Testis (tissue), 5 donors: ENCODE measurements at places on chromosomes 6 and 20.

GRCh38 chr20:39464238-39464637 is 502.1 kb downstream of the DHX35 start:
- no peak for DNase-seq

DNA sequence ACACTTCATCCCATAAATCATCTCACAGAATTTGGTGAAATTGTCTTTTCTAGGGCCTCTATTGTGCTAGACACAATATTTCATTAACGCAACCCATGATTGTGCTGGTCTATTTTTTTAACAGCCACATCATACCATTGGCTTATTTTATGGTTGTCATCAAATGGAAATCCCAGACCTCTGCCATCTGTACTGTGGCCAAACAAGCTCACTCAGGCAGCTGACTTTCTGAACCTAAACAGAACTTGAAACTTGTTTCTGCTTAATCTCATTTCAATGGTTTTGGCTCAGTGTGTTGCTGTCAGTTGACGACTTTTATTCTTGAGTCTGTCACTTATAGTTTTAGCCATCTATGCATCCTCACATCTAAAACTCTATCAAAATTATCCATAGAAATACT is 111.8 kb downstream of the HAO1 start:
- DNase-seq: no peak

DNA sequence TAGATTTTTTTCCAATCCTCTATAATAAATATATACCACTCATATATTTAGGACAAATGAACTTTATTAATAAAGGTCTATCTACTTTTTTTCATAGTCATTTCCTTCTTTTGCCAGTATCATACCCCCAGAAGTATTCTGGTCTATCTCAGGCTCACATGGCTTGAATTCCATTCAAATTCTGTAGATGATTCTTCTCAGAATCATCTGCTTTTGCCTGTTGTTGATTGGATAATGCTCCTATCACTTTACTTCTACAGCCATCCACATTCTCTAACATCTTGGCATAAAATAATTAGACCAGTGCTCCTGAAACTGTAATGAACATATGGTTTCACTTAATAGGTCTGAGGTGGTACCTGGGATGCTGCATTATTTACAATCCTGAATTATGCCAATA is 121.2 kb downstream of the GFRAL start:
- DNase-seq: no peak

- DNase-seq: no peak
Observed at GRCh38 chr20:21607971-21608725, 94.3 kb upstream of the NKX2-2 start.

- no peak for DNase-seq
Observed at GRCh38 chr6:157569543-157569942, 188.6 kb downstream of the ZDHHC14 start.

DNA sequence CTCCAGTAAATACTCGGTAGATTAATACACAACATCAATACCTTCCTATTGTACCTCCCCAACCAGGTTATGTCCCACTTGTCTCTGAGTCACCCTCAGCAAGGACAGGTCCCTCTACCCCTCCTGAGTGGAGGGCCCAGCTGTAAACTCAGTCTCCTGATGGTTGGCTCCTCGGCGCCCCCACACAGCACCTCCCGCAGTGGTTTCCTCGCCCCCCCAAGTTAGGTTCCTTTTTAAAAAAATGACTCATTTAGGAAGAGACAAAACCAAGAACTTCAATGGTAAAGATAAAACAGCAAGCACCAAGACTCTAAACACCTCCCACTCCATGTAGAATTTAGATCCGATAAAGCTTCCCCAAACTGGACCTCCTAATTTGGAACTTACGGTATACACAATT is 83.5 kb downstream of the TRERF1 start:
- DNase-seq: no peak

GRCh38 chr20:17431621-17432364 is 99.4 kb downstream of the BFSP1 start:
- peak; percentile 81 for DNase-seq

DNA sequence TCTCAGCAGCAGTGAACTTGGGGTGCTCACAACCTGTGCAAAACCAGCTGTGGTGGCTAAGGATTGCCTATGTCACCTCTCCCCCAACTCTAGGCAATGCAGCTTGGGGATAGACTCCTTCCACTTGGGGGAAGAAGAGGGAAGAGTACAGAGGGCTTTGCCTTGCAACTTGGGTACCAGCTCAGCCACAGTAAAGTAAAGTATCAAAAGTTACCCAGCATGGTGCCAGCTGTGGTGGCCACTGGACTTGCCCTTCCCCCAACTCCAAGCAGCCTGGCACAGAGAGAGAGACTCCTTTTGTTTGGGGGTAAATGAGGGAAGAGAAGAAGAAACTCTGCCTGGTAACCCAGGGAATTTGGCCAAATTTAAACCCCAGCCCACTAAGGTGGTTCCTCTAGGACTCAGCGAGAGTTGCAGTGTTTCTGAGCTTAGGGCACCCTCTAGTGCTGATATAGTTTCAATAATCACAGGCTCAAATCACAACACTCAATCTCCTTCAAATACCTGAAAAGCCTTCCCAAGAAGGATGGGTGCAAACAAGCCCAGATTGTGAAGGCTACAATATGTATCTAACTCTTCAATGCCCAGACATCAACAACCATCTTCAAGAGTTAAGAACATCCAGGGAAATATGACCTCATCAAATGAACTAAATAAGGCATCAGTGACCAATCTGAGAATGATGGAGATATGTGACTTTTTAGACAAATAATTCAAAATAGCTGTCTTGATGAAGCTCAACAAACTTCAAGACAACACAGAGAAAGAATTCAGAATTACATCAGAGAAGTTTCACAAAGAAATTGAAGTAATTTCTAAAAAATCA is 7.6 kb upstream of the DEFB129 start:
- no peak for DNase-seq

GRCh38 chr6:158564243-158565121 is 4.6 kb downstream of the TMEM181 start:
- DNase-seq: no peak

DNA sequence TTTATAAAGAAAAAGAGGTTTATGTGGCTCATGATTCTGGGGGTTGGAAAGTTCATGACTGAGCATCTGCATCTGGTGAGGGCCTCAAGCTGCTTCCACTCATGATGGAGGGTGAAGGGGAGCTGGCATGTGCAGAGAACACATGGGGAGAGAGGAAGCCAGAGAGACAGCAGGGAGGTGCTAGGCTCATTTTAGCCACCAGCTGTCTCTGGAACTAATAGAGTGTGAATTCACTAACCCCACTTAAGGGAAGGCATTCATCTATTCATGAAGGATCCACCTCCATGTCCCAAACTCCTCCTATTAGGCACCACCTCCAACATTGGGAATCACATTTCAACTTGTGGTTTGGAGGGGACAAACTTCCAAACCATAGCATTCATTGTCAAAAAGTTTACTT is 137.3 kb upstream of the PMEPA1 start:
- no peak for DNase-seq

- no peak for DNase-seq
Observed at GRCh38 chr6:70991253-70991652, 34.4 kb upstream of the B3GAT2 start.

- no peak for DNase-seq
Observed at GRCh38 chr20:32432277-32432676, 74.1 kb downstream of the ASXL1 start.

DNA sequence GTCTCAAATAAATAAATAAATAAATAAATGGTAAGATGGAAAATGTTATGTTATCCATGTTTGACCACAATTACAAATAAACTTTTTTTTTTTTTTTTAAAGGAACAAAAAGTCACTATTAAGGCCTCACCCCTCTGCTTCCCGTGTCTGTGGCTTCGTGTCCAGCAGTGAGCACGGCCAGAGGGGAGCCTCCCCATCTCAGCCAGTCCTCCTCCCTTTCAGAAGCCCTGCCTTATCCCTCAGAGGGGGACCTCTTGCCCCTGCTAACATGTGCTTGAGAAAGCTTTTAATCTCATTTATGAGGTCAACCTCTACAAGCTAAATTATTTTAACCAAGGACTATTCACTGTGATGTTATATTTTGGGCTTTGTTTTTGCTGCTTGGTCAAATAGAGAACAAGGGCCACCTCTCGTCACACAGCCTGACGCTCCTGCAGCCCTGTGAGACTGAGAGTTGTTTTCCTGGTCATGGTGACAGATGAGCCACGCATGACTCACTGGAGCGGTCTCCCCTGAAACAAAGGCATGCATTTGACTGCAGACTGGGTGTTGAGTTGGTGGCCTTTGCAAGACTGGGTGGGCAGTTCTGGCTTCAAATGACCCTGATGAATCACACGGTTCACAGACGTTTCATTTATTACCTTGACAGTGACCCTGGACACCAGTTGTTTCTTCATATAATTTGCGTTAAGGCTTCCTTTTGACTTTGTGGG is 131.8 kb downstream of the TIAM2 start:
- no peak for DNase-seq

GRCh38 chr6:124389127-124389526 is 573.1 kb upstream of the RNF217 start:
- DNase-seq: no peak

DNA sequence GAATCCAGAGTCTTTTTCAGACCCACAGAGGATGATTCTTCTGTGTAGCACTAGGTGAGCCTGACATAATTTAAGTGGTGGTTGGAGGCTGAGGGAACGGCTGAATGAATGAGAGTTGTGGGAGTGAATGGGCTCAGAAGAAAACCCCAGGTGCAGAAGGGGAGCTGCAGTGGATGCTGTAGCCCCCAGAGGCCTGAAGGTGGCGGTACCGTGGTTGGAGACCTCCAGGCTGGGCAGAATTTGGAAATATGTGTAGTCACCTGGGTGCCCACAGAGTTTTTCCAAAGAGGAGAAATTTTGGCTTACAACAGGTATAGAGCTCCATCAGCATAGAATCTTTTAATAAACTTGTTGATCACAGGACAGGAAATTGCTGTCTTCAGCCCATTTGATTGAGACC is 6.5 kb upstream of the RAET1G start:
- DNase-seq: no peak

- DNase-seq: no peak
Observed at GRCh38 chr20:5835871-5836270, 85.7 kb downstream of the SHLD1 start.

- no peak for DNase-seq
Observed at GRCh38 chr6:44675449-44675848, 287.9 kb downstream of the CDC5L start.

DNA sequence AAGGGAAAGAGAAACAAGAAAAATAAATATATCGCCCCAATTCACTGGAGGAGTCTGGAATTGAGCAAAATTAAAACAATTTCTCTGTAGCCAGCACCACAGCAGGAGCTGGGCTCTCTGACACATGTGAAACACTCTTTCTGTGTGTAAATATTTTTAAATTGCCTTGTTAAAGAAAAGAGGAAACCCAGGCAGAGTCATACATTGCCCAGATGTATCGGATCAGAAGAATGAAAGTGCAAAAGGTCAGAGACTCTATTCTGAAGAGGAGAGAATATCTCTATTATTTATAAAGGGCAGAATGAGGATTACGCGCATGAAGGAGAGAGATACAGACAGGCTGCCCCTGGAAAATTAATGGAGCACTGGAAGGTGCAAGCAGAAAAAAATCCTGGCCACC is 127.0 kb upstream of the MAN1A1 start:
- no peak for DNase-seq

DNA sequence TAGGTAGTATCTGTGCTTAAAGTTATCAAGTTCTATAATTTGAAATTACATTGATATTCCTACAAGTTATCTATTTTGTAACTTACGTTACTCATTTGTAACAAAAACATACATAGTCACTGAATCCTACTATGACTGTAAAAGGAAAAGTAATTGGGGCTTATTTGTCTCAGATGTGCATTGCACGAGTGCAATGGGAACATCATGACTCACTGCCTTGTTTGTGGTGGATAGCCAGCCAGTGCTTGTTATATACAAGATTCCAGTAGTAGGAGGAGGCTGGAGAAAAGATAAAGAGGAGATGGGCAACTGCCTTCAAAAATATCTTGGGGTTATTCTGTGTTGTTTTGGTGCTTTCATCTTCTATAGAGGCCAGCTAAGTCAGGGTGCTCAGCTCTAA is 164.1 kb downstream of the RNF144B start:
- DNase-seq: no peak

GRCh38 chr6:52681416-52681815 is 10.5 kb downstream of the TMEM14A start:
- no peak for DNase-seq

DNA sequence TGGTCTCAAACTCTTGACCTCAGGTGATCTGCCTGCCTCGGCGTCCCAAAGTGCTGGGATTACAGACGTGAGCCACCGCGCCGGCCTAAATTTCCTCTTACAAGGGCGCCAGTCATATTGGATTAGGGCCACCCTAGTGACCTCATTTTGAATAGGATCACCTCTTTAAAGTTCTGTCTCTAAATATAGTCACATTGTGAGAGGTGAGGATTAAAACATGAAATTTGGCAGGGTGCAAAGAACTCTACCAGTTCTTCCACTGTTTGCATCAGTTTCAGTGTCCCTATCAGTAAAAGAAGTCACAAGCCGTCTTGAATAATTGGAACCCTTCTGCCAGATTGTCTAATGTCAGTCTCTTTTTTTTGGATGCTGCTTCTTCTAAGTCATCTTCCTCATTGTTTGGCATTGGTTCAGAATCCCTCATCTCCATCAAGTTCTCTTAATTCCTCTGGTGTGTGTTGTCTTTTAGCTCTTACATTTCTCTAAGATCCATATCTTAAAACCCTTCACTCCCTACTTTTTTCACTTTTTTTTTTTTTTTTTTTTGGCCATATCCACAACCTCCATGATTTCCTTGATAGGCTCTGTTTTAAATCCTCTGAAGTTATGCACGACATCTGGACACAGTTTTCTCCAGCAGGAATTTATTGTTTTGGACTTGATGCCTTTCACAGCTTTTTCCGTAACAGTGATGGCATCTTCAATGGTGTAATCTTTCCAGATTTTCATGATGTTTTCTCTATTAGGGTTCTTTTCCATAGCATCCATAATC is 56.8 kb downstream of the NCOA3 start:
- no peak for DNase-seq

DNA sequence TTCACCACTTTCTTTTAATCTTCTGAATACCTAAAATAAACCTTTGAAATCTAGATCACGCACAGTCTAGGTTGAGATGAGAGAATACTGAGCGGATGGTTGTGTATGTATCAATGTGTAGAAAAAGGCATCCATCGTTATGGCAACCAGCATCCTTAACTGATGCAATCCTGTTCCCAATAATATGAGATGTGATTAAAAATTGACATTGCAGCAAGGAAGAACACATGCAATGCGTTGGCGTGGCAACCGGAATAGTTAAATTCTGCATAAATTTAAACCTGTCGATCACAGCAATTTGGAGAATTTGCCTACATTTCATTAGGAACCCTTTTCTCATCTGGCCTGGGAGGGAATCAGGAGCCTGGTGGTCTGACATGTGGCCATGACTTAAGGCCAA is 1.3 kb upstream of the L3MBTL1 start:
- no peak for DNase-seq

- DNase-seq: no peak
Observed at GRCh38 chr6:163417595-163417994, 3.1 kb downstream of the QKI start.

DNA sequence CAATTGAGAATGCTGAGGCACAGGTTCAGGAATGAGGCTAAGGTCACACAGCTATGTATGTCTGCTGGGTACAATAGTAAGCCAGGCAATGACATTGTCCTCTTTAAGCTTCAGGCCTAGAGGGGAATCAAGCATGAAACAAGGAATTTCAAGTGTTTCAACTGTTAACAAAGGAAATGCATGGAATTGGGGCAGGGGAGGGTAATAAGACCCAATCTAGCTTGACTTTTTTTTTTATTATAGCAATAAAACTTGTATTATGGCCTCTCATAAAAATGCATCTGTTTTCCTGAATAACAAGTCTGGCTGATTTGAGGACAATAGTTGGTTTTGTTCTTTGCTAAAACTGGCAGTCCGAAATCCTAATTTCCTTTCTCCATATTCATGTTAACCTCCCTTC is 336.7 kb downstream of the CBLN4 start:
- no peak for DNase-seq
